IPS DF 19.7 (cell line): ENCODE measurements at places on chromosomes 5 and 9.

GRCh38 chr9:36450110-36450732 is 50.2 kb upstream of the RNF38 start:
- no peak for DNase-seq

DNA sequence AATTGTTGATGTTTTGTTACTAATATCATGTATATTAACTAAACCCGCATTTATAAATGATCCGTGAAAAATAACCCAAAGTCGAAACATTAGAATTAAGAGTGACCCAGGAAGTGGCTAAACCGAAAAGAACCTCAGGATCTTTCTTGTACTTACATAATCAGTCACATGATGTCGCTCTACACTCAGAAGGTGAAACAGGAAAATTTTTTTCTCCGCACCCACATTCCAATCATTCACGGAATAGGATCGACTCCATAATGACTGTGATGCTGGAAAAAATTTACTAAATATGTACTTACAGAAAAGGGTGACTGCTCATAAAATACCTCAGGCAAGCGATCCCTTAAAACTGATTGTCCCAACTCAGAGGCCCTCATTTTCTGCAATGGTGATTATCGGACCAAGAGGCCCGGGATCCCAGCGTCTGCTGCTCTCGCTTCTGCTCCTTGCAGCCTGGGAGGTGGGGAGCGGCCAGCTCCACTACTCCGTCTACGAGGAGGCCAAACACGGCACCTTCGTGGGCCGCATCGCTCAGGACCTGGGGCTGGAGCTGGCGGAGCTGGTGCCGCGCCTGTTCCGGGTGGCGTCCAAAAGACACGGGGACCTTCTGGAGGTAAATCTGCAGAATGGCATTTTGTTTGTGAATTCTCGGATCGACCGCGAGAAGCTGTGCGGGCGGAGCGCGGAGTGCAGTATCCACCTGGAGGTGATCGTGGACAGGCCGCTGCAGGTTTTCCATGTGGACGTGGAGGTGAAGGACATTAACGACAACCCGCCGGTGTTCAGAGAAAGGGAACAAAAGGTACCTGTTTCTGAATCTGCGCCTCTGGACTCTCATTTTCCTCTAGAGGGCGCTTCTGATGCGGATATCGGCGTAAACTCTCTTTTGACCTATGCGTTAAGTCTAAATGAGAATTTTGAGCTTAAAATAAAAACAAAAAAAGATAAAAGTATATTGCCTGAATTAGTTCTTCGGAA is at the start of gene PCDHA12:
TSS of gene PCDHA12 (plus strand) at position 224 of the 981 bp plus-strand sequence. CDS start at position 389, 165 bp downstream.
- DNase-seq: no peak

GRCh38 chr9:83652433-83652832 is 29.5 kb downstream of the IDNK start:
- DNase-seq: no peak

DNA sequence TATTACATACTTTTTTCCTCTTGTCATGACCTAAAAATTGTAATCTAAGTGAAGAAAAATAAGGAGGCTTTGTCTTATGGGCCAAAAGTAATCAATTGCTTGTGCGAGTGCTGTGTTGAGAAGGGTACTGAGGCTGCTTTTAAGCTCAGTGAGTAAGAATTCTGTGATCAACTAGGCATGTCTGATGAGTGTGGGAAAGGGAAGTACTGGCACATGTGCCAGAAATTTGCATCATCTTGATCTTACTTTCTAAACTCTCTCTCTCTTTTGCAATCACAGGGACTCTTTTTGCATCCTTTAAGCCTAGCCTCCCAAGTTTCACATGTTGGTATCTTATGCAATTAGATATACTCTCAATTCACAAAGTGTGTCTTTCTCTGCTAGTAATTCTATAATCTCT is 329.9 kb downstream of the KIF4B start:
- no peak for DNase-seq
